ENCODE measurements at places on chromosomes 12 and 14.

GRCh38 chr14:72801381-72801812 is 92.5 kb downstream of the DPF3 start:
- peak; percentile 68 for DNase-seq

- no peak for DNase-seq
These were observed 338.7 kb downstream of the TRHDE start for GRCh38 chr12:72610854-72611358.

- no peak for DNase-seq
These were observed 765.2 kb downstream of the NOVA1 start for GRCh38 chr14:25832585-25832984.

GRCh38 chr14:100669468-100669867 is 57.2 kb upstream of the DLK1 start:
- DNase-seq, result no peak

GRCh38 chr12:47458279-47458678 is 247.6 kb downstream of the RPAP3 start:
- no peak for DNase-seq

Measured in T1000 (cell line).